ENCODE measurements at places on chromosomes 5 and 9. TPM values are rescaled to one million over a fixed set of nuclear protein-coding genes. Genes with fewer than 3 reads are reported as not detected.

NRG2 gene
- 0.46 TPM for total RNA-seq

PCDHGB7 gene
- total RNA-seq = 9.2 TPM

GPR150 gene
- total RNA-seq = 0.38 TPM

CD72 gene
- total RNA-seq = 0.56 TPM

LCNL1 gene
- 0.09 TPM for total RNA-seq
